Stimulated activated naive CD4-positive, alpha-beta T cell treated with Interleukin-2 at 50 U/mL for 16 hours (primary cell): ENCODE measurements at places on chromosomes 12 and 14.

- no peak for DNase-seq
Measured at GRCh38 chr12:115930336-115930735, 347.2 kb downstream of the MED13L start.

- no peak for DNase-seq
Measured at GRCh38 chr14:37089410-37089809, 83.0 kb downstream of the SLC25A21 start.

DNA sequence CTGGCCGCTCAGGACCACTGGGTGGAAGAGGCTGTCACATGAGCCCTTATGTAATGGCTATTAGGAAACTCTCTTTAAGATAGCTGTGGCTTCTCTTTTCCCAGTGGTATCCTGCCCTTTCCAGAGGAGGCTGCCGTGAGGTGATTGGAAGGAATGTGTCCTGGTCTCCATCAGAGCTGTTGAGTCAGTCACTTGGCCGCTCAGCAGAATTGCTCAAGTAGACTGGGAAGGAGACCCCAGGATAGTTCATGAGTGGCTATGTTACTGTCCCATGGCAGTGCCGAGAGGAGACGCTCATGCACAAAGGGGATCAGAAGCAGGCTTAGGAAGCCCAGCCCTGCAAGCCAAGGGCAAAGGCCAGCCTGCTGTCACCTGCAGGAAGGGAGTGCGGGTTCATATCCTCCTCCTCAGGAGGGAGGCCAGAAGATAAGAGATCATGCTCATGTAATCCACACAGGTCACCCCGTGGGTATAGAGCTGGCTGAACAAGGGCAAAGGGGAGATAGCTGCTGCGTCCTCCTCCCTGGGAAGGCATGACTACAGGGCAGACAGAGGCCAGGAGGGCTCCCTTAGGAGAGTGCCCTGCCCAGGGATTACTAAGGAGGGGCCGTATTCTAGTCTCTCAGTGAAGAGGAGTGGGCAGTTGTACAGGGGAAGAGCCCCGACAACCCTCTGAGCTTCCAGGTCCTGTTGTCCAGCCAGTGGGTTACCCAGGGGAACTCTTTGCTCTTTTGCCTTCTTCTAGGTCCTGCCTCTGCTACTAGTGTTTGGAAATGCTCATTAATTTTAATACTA is 137.0 kb upstream of the MAX start:
- no peak for DNase-seq

- peak; percentile 81 for DNase-seq
Measured at GRCh38 chr14:50860478-50861086, 11.3 kb upstream of the ABHD12B start.

DNA sequence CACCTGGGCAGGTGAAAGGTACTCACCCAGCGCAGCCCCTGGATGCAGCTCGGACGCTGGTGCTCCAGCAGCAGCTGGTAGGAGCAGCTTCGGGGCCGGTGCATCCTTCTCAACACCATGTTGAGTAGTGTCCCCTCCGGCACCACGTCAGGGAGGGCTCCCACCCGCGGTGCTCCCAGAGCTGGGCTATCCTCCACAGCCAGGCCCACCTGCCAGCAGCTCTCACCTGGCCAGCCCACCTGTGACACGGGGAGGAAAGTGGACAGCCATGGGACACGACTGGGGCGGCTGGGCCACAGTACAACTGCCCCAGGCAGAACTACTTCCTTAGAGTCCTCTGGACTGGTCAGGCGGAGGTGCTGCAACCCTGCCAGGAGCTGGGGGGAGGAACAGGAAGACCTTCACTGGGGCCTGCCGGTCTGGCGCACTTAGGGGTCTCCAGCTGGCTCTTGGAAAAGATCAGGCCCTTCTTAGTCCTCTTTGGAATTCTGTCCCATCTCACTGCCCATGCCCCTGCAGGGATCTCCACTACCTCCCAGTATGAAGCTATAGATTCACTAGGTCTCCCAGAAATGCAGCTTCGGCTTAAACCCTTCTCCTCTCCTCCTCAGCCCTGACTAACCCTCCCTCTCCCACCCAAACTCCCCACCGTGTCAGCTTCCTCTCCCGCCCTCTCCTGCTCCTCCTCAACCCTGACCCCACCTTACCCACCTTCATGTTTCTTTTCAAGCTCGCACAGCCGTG is 668 bp downstream of the RAPGEF3 start:
- DNase-seq = no peak

DNA sequence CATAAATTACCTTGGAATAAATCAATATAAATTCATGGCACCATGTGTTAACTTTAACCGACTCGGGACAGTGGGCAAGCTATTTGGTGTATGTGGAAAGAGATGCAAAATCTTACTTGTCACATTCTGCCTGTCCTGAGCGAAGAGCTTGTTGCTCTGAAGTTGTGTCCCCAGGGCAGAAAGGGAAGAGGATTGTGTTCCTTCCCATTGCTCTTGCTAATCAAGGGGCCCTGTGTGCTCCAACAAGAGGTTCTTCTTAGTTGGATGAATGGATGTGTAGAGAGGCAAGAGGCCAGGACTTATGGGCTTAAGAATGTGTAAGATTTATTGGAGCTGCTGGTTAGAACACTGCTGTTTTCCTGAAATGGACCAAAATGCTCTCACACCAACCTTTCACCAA is 36.5 kb upstream of the FRS2 start:
- no peak for DNase-seq

- DNase-seq = no peak
Measured at GRCh38 chr12:11543457-11544158, 105.9 kb upstream of the ETV6 start.

DNA sequence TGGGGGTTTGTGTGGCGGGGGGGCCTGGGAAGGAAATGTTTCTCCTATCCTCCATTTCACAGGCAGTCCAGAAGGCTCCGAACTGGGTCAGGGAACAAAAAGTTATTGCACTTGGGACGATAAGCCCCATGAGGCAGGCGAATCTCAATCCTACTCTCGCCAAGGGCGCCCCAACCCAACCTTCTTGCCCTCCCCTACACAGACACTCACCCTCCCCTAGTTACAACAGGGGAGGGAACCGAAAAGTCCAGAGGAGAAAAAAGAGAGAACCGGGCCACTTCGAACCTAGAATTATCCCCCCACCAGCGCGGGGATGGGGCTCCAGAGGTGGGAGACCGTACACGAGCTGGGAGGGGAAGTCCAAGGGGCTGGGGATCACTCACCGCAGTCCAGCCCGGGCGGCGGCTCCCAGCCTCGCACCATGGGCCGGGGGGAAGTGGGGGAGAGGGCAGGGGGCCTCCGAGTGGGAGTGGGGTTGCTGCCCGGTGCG is 357 bp downstream of the HOMEZ start:
- no peak for DNase-seq

- DNase-seq = no peak
Measured at GRCh38 chr14:102275866-102276265, 29.1 kb downstream of the MOK start.

DNA sequence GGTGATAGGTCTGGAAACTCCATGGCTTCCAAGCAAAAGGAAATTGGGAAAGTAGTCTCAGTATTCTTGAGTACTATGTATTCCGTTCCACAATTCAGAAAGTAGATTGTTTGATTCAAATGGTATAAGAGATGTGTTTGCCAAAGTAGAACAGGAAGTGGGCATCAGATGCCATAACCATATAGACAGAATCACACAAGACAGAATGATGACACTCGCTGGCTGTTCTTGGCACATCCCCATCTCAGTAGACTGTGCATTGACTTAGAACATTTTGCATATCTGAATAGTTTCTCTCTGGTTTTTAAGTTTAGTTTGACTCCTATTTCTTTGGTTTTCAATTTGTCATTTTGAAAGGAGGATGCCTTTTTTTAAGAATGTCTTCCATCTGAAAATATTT is 221.1 kb upstream of the RGS6 start:
- no peak for DNase-seq

GRCh38 chr12:52522346-52523011 is 2.3 kb upstream of the KRT5 start:
- no peak for DNase-seq

- no peak for DNase-seq
Measured at GRCh38 chr12:4288296-4289131, 15.0 kb downstream of the CCND2 start.

DNA sequence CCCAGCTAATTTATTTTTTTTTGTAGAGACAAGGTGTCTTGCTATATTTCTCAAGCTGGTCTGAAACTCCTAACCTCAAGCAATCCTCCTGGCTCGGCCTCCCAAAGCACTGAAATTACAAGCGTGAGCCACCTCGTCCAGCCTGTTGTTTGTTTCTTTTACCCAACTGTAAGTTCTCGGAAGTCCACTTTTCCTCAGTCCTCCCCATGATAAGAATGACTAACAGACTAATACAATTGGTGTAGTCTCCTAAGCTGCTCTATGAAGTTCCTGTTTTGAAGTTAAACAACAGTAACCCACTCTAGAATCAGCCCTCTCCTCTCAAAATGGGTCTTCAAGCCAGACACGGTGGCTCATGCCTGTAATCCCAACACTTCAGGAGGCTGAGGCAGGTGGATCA is 36.5 kb downstream of the HIGD1C start:
- DNase-seq = no peak

DNA sequence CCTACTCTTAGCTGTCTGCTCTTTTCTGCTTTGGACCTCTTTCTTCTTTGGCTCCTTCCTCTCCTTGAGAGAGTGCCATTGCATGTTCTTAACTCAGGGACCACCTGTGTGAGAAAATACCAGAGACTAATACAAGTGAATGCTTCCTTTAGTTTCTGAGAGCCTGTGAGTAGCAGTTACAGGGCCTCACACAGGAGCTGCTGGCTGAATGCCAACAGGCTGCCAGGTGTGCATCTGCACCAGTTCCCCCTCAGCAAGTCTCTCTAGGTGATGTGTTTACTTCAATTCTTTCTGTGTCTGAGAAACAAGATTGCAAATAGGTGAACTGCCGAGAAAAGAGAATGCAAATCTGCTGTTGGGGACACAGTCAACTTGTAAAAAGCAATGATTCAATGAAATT is 108.2 kb downstream of the STXBP6 start:
- DNase-seq = no peak

DNA sequence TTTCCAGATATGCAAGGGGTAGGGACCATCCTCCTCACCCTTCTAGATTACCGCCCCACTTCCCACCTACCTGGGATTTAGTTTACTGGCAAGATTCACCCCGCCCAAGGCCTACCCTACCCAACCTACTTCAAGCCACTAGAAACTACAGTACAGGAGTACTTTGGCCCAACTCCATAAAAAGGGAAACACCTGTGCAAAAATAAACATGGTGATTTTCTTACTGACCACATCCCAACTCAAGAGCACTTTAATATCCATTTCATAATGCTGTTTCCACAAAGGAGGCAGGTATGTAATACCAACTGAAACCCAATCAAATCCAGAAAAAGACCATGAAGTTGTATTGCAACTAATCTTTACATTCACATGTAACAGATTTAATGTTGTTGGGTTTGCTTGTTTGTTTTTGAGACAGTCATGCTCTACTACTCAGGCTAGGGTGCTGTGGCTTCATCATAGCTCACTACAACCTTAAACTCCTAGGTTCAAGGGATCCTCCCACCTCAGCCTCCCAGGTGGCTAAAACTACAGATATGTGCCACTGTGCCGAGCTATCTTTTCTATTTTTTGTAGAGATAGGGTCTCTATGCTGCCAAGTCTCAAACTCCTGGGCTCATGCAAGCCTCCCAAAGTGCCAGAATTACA is 41.7 kb upstream of the RAP1B start:
- DNase-seq = no peak

- DNase-seq = no peak
Measured at GRCh38 chr12:118164798-118165486, 29.0 kb downstream of the PEBP1 start.

- DNase-seq = no peak
Measured at GRCh38 chr14:61585598-61586543, 109.4 kb upstream of the HIF1A start.

- no peak for DNase-seq
Measured at GRCh38 chr14:49915085-49915484, 22.2 kb downstream of the ARF6 start.

GRCh38 chr14:92033906-92034687 is 5.8 kb downstream of the TRIP11 start:
- DNase-seq = no peak

DNA sequence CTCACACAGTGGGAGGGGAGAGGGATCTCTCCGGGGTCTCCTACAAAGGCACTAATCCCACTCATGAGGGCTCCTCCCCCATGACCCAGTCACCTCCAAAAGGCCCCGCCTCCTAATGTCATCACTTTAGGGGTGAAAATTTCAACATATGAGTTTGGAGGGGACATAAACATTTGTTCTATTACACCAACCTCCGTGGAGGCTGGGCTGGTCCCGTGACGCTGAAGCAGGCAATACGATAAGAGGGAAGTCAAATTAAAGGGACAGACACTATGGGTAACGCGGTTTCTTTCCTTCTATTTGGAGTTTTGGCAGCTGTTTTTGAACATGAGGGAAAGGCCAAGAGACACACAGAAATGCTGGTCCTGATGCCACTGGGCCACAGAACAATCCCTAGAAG is 175.7 kb upstream of the VASH1 start:
- DNase-seq = no peak

GRCh38 chr12:71551529-71551928 is 111.9 kb downstream of the LGR5 start:
- no peak for DNase-seq

- DNase-seq = no peak
Measured at GRCh38 chr12:5520831-5521230, 88.9 kb downstream of the NTF3 start.

- no peak for DNase-seq
Measured at GRCh38 chr14:79915406-79915805, 295.9 kb downstream of the DIO2 start.

- DNase-seq = no peak
Measured at GRCh38 chr12:19248929-19249602, 119.5 kb downstream of the PLEKHA5 start.

DNA sequence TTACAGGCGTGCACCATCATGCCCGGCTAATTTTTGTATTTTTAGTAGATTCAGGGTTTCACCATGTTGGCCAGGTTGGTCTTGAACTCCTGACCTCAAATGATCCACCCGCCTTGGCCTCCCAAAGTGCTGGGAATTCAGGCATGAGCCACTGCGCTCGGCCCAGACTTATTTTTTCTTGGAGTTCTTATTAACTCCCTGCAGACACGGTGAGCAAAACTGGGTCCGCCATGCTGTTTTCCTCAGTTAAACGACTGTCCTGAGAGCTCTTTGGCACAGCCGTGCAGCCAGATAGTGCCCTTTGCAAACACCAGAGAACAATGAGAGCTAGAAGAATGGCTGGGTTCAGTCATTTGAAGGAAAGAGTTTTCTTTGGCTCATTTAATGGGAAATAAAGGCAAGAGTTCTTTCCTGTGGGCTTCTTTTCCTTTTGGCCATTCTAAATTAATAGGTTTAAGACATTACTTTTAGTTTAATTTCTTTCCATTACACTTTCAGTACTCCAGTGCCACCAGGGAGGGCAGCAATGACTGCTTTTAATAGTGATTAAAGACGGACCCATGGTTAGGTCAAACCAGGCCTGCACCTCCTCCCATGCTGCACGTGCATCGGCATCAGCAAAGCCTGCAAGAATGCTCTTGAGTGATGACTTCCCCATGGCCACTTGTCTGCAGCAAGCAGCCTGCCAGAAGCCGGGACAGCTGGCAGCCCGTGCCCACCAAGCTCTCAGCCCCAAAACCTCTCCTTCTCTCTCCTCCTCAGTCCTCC is 60.7 kb downstream of the VCPKMT start:
- no peak for DNase-seq

- DNase-seq = no peak
Measured at GRCh38 chr12:109863847-109864712, 16.3 kb downstream of the GLTP start.

GRCh38 chr12:88677464-88677863 is 97.2 kb upstream of the KITLG start:
- DNase-seq = no peak
